Right ventricle myocardium inferior (tissue), 1 donor: ENCODE measurements at places on chromosomes 6 and 20. TPM values are rescaled to one million over a fixed set of nuclear protein-coding genes. Genes with fewer than 3 reads are reported as not detected.

Gene EPPIN
- not detected for total RNA-seq

Gene LTB
- total RNA-seq: 1.6 TPM

Gene PPP1R14C
- total RNA-seq: 129 TPM

Gene HLA-DQA1
- total RNA-seq: 5.3 TPM

Gene RCAN2
- 273 TPM for total RNA-seq

Gene CNR1
- 0.16 TPM for total RNA-seq

Gene PTK6
- total RNA-seq: 0.11 TPM

Gene TAF8
- 31.5 TPM for total RNA-seq

Gene EMILIN3
- 6.6 TPM for total RNA-seq

DNA sequence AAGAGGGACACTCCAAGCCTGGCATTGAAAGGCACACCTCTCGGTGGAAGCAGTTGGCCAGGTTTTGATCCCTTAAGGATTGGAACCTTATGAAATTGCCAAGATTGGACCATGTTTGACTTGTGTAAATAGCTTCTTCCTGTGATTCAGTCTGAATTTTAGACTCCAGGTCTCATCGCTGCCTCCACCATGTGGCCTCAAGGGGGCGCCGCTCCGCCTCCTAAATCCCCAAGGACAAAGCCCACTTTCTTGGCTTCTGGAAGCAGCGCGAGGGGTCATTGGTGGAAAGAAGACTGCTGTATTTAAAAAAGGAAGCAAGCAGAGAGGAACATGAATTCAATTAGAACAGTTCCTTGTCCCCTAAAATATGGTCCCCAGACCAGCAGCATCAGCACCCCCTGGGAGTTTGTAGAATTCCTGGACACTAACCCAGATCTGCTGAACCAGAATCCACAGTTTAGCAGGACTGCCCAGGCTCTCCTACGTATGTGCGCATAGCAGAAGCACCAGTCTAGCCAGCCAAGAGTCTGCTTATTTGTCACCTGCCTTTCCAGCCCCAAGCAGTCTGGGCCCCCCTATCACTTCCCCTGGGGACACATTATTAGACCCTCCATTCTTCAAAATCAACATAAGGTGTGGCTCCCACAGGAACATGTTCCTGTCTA, 108.5 kb downstream of the LY86 start:
- DNase-seq: peak; percentile 86

DNA sequence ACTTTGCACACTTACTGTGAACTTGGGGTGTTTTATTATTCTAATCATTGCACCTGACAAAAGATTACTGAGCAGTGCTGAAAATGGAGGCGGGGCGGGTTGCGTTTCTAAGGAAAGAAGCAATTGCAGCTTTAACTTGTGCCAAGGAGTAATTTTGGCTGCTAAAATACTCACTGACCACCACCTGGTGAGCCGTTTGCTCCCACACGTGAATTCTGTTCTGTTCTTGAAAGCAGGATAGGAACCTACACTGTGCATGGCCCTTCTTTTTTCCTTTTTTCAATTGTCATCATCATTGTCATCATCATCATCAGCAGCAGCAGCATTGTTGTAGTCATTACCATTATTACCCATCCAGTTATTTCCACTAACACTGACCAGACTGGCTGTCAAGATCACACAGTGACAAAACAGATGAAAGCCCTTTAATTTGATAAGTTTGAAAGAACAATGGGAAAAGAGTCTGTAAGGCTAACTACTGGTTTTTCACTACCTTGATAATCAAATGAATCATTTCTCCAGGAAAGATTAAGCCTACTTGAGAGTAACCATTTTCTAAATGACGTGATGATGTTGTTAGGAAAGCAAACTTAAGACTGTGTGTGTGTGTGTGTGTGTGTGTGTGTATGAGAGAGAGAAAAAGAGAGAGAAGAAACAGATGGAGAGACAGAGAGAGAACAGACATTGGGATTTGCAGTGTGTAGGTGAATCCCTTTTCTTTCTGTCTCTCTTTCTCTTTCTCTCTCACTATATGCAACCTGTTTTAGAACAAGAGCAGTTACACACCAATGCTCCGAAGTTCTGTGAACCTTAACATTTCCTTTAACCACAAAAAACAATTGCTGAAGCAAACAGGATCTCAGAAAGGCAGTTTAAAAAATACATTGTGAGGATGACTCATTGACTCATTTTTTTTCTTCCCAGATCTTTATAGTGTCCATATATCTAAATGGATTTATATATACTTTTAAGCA, 3.8 kb downstream of the RIPOR2 start:
- DNase-seq: no peak

DNA sequence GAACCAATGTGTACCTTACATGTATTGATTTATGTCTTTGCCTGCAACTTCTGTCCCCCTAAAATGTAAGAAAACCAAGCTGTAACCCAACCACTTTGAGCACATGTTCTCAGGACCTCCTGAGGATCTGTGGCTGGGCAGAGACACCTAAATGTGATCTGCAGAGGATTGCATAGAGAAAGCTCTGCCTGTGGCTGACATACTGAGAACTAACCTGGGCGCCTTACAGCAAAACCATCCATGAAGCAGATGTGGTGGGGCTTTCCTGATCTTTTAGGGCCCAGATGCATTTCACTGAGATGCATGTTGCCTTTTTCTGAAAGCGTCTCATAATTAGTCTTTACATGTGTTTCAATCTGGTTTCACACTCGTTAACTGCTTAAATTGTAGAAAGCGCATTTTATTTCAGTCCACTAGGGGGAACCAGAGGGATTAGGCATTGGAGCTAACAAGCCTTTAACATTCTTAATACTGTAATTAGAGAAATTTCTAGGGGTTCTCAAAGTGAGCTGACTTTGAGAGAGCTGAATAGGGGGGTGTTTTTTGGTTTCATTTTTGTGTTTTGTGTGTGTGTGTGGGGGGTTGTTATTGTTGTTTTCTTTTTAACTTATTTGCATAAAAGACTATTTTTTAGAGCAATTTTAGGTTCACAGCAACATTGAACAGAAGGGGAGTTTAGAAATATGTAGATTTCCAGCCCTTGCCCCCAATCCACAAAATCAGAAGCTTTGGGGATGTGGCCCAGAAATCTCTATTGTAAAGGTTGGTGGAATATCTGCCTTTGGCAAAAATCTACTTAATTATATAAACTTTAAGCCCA, 50.9 kb upstream of the FAM184A start:
- DNase-seq: no peak

GRCh38 chr20:25179439-25180089, 15.9 kb upstream of the ENTPD6 start:
- no peak for DNase-seq

GRCh38 chr6:6788394-6789032, 200.0 kb downstream of the LY86 start:
- no peak for DNase-seq

DNA sequence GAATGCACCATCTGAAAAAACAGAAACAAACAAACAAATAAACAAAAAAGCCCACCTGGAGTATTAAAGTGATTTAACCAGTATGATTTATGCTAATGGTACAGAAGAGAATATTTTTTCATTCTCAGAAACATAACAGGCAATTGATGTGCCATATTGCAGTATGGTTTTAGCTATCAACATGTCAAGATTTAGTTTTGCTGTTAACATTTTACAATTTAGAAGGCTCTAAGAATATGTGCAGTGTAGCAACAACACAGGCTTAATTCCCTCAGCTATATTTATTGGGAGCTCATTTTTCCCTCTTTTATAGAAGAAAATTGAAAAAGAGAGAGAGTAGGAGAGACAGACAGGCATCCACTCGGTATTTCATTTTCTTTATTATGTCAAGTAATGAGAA, 1022.7 kb upstream of the CITED2 start:
- DNase-seq: no peak

- no peak for DNase-seq
Observed at GRCh38 chr20:11469795-11470435, 447.8 kb upstream of the BTBD3 start.

GRCh38 chr6:149965194-149966020, 1.7 kb downstream of the ULBP1 start:
- DNase-seq: no peak

DNA sequence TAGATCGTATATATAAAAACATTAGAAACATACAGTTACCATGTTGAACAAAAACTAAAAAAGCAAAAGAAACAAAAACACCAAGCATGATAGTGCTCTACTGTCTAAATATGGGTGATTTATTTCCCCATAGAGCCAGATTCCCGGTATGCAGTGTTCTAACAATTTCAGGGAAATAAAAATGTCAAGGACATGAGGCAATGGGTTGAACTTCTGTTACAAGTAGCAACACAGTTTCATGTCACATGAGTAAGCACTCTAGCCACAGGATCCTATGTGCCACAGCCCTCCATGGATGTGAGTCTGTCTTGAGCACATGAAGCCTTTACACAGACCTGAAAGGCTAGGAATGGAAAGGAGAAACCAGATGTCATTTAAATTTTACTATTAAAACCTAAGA, 96.0 kb downstream of the MAP3K5 start:
- DNase-seq: no peak

- DNase-seq: no peak
Observed at GRCh38 chr20:41818369-41818768, 200.2 kb upstream of the CHD6 start.

DNA sequence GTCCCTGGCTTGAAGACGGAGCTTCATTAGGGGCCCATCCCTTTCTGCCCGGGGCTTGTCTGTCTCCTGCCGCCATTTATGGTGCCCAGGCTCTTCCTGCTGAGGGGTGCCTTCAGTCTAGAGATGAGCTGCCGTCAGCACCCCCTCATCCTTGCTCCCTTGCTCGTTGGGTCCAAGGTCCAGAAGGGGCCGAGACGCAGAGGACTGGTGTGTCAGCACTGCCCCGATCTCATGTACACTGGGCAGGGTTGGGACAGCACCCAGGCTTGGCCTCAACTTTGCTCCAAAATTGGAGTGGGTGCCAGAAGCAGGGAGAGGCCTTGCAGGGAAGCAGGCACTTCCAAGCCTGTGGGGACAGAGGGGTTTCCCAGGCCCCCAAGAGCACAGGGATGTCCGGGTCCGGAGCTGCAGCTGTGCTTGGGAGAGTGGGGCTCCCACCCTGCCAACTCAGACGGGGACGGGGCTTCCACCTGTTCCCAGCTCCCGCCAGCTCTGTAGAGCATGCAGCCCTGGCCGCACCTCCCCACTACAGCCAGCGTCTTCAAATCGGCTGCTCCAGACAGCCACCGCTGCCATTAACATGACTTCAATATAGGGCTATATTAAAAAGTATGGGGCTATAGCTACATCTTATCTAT, 488.8 kb downstream of the TENT5A start:
- DNase-seq: peak; percentile 55

DNA sequence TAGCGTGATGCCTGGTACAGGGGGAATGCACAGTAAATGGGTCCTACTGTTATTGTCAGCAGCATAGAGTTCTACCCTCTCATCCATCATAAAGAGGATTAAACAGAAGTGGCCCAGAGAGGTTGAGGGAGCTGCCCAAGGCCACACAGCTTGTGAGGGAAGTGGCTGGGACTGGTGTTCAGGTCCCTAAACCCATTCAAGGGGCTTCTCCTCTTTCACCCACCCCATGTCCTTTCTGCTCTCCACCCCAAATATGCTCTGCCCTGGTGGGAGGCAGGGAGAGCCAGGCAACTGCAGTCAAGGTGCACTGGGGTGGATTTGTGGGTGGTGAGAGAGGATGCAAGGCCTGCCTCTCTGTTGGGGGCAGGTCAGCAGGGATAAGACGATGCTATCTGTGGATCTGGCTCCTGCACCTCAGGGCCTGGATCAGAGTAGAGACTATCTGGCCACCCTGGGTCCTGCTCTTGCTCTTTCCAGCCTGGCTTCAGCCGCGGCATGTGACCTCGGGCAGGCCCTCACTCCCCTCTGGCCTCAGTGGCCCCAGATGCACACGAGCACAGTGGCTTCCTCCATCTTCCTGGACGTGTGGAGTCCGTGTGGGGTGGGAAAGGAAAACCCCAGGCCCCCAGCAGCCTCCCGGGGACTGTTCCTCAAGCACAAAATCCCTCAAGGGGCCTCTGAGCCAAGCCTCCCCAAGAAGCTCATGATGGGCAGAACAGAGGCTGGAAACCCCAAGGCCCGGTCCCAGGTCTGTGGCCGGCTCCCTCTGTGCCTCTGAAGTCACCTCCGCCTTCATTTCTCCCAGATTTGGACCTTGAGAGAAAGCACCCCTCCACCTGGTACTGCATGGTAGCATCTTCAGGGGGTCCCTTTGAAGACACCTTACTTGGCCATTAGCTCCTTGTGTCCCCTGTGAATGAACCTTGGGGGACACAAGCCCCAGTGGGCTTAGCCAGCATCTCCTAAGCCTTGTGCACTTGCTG, 3.4 kb upstream of the BPIFB6 start:
- no peak for DNase-seq

DNA sequence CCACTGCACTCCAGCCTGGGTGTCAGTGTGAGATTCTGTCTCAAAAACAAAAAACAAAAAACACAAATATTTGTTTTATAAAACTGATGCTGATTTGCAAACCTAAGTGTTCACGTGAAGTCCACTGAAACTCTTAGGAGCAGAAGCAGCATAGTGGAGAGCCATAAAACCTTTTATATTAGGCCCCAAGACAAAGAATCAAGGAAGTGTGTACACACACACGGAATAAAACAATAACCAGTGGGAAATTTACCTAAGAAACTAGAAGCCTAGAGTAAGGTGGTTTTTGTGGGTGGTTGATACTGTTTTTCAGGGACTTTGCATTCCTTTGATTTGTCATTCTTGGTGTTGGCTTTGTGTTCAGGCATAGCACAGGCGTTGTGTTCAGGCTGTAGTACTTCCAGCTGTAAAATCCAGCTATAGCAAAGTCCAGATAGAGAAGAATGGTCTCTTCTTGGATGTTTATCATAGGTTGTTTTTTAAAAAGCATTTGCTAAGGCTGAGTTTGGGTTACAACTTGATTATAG, 61.3 kb downstream of the ATRN start:
- no peak for DNase-seq

GRCh38 chr6:30882204-30882758, 2.0 kb upstream of the DDR1 start:
- no peak for DNase-seq

- no peak for DNase-seq
Observed at GRCh38 chr6:140174524-140174923, 800.1 kb upstream of the CITED2 start.

DNA sequence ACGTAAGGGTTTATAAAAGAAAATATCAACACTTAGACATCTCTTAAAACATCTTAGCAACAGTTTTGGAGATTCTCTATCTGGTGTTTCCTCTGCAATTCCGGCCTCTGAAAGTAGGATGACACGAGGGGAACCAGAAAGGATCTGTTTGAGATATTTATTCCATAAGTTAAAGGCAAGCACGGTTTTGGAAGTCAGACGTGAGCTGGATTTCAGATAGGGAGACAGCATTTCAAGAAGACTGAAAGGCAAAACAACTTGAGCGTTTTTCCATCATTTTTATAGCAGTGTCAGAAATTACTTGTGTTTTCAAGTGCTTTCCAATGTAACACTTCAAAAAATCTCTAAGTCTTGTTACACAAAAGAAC, 52.9 kb upstream of the BTN3A2 start:
- DNase-seq: no peak

- no peak for DNase-seq
Observed at GRCh38 chr6:142900227-142900971, 44.6 kb downstream of the HIVEP2 start.

GRCh38 chr20:931401-931800, 15.3 kb upstream of the ANGPT4 start:
- DNase-seq: no peak
